ENCODE measurements at places on chromosomes 5 and 9.

DNA sequence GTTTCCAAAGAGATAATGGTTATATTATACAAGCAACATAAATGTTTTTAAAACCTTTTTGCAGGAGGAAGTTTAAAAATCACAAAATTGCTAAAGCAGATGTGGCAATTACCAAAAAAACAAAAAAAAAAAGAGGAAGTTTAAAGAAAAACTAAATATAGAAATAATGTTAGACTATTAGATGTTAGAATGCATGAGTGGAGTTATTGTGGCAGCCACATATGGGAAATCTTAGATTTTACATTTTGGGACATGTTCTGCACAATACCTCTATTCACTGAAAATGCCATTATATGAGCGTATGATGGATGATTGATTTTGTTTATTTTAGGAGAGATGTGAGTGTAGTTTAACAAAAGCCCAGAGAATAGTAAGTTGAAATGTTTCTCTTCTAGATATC lies 31.2 kb upstream of the DTWD2 start:
- DNase-seq: no peak

- no peak for DNase-seq
Measured at GRCh38 chr5:6761333-6761732, 48.1 kb downstream of the TENT4A start.

DNA sequence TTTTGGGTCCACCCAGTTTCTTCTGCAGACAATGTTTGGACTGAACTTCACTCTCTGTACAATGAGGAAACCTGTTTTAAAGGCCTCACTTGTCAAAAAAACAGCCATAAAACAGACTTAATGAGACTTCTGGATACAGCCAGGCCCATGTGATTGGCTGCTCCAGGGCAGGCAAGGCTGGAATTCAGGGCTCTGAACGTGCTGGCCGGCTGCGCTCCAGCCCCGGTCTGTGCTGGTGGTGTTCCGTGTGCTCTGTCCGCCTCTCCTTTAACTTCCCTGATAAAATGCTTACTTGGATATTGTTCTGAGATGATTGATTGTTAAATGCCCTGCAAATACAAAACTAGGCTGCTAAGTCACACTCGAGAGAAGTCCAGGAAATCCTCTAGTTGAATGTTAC lies 131.2 kb upstream of the KLF4 start:
- DNase-seq: no peak

DNA sequence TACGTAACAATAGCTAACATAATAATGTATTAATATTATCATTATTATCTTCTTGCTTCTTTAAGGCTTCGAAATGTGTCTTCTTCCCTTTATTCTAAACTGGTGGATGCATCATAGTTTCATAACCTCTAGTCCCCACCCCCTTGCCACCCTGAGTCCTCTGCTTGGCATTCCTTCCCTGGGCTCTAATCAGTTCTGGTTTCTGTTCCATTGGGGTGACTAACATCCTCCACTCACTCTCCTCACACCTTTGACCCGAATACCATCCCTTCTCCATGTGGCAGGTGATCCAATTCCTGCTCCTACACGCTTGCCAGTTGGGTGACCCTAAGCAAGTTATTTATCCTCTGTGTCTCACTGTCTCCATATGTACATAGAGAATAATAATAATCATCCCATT lies 286.1 kb downstream of the TRPM3 start:
- DNase-seq: no peak

DNA sequence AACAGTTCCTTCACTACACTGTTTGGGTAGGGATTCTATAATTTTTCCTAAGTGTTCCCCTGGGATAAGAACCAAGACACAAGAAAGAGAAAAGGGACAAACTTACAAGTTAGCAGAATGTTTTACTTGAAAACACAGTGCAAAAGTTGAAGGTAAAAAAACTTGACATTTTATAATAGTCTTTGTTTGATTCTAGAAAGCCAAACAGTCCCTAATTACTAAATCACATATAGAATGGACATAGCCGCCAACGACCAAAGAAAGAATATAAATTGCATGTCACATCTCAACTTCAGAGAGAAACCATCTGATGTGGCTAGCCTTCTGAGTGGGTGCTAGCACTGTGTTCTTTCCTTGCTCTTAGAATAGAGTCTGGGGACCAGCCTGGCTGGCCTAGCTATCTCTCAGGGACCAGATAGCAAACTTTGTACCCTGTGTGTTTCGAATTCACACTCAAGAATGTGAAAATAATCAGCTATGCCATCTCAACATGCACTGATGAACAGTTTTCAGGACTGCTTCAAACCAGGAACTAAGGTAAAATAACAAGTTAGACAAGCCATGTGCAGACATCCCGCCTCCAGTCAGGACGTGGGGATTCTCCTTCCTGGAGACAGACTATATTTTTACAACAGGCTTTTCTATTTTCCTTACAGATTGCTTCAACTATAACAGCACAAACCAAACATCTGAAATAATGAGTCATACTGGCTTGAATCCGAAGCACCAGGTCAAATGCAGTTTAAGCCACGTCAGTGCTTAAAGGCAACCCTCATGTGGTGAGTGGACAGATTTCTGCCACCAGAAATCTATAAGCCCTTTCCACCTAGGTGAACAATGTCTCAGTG lies 53.7 kb downstream of the LHFPL2 start:
- no peak for DNase-seq

- no peak for DNase-seq
Measured at GRCh38 chr5:109078448-109078847, 330.8 kb downstream of the FER start.

GRCh38 chr5:32776200-32776599 lies 65.1 kb downstream of the NPR3 start:
- DNase-seq: no peak

DNA sequence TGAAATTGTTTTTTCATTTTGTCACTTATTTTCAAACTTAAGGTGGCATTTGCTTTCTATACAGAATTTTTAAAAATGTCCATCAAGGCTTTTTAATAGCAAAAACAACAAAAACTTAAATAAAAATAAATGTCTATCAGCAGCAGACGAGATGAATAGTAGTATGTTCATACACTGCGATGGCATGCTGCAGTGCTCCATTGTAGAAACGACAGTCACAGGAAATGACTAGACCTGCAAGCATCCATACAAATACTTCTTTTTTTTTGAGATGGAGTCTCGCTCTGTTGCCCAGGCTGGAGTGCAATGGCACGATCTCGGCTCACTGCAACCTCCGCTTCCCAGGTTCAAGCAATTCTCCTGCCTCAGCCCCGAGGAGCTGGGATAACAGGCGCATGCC lies 41.4 kb downstream of the COL23A1 start:
- DNase-seq: no peak

GRCh38 chr9:137614631-137615386 lies 4.0 kb upstream of the EHMT1 start:
- no peak for DNase-seq

- DNase-seq: no peak
Measured at GRCh38 chr5:171599411-171599810, 180.0 kb downstream of the FGF18 start.

DNA sequence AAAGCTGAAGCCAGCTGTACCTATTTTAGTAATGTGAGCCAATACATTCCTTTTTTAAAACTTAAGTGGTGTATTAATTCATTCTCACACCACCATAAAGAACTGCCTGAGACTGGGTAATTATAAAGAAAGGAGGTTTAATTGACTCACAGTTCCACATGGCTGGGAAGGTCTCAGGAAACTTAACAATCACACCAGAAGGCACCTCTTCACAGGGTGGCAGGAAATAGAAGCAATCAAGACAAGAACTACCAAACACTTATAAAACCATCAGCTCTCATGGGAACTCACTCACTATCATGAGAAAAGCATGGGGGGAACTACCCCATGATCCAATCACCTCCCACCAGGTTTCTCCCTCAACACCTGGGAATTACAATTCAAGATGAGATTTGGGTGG lies 21.0 kb downstream of the ESM1 start:
- DNase-seq: no peak
